Dorsolateral prefrontal cortex (tissue), 122 donors: ENCODE measurements at places on chromosomes 1 and 21.

GRCh38 chr1:152013664-152014237 lies 20.1 kb upstream of the S100A10 start:
- no peak for DNase-seq

DNA sequence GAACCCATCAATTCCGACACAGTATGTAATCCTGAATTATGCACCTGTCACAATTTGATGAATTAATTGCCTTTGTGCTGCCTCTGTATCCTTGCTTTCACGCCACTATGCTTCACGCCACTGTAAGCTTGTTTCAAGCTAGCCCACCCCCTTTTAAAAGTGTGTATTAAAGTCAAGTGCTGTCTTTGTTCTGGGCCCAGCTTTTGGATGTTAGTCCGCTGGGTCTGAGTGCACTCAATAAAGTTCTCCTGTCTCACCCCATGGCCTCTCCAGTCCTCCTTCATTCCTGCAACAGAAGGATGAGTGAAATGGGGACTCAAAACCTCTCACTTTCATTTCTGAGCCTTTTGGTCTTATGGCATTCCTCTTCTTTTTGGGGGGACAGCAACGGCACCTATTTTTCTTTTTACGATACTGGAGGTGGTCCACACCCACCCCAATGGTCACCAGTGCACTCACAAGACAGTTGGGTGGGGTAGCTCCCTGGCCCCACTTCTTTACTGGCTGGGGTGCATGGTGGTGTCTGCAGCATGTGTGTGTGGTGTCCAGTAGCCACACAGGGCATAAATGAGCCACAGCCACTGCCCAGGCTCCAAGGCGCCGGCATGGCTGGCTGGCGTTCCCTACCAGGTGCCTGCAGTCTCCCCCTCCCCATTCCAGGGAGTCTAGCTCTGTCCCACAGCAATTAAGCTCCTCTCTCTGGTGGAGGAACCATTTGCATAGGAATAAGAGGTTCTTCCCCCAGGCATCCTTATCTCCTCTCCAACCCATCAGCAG lies 1.8 kb downstream of the THEM4 start:
- no peak for DNase-seq

- no peak for DNase-seq
Measured at GRCh38 chr1:157878059-157878458, 36.5 kb upstream of the CD5L start.

- DNase-seq: no peak
Measured at GRCh38 chr21:44083631-44084291, 23.4 kb upstream of the PWP2 start.

GRCh38 chr1:1264868-1265272 lies 8.8 kb downstream of the UBE2J2 start:
- no peak for DNase-seq

DNA sequence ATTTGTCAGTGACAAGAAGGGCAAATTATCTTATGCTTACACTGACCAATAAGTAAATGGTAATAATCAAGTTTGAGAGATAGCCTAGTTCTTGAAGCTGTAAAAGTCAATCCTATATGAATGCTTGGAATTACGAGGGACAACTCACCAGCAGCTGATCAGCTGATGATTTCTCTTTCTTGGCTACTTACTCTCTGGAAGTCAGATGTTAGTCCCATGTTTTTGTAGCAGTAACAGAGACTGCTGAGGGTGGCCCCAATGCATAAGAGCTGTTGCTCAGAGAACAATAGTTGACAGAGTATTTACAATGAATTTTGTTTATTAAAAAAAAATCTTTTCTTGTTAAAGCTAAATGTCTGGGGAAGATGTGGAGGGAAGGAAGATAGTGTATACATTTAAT lies 39.3 kb downstream of the CD160 start:
- DNase-seq: no peak

DNA sequence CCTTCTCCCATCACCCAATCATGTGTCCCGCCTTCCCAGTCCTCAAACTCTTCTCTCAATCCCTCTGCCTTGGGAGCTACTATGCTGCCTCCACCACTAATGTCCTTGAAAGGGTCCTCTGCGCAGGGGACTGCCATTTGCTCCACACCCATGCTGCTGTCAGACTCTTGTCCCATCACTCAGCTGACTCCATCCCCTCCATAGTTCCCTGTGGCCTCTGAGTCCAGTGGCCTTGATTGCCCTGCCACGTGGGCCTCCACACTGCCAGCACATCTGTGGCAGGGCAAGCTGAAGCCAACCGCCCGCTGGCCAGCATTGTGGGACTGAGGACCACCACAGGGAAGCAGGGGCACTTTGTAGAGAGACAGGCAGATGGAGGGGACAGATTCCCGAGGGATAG lies 1.3 kb upstream of the TNNT2 start:
- no peak for DNase-seq

GRCh38 chr1:95852483-95853070 lies 618.6 kb downstream of the RWDD3 start:
- DNase-seq: no peak

- DNase-seq: peak; percentile 55
Measured at GRCh38 chr1:40625076-40625475, 40.4 kb downstream of the RIMS3 start.

GRCh38 chr1:45510036-45510971 lies 10.2 kb downstream of the MMACHC start:
- DNase-seq: no peak

GRCh38 chr1:6497215-6497866 lies 5.9 kb upstream of the PLEKHG5 start:
- no peak for DNase-seq

DNA sequence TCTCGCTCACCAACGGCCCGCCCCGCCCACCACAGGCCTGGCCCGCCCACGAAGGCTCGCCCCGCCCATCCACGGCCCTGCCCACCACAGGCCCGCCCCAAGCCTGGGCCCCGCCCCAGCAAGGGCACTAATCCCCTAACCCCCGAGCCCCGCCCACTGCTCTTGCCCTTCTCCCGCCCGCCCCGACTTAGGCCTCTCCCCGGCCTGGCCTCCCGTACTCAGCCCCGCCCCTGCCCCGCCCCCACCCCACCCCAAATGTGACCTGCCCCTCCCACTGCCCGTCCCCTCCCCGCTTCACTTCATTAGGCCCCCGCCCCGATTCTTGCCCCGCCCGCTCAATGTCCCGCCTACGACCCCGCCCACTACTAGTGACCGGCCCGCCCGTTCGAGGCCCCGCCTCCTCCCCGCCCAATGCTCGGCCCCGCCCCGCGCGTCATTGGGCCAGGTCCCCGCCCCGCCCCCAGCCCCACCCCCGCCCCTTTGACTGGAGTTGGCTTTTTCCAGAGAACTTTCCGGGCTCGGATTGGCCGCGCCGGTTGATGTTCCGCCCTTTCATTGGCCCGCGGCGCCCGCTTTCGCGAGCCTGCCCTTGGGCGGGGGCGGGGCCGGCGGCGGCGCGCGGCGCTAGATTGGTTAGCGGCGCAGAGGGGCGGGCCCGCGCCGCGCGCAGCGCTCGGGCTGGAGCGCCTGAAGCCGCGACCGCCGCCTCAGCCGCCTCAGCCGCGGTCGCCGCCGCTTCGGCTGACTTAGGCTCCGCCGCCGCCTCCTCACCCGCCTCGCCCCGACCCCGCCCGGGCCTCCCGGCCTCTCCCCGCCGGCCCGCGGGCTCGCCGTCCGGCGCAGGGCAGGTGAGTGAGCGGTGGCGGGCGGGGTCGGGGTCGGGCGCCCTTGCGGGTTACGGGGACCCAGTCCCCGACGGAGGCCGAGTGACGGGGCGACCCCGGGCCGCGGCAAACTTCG lies at the start of gene PCBP3:
Gene PCBP3, plus strand, starts transcription at position 705 of the 960 bp plus-strand sequence. CDS start 206,361 bp downstream, outside the sequence.
- DNase-seq: peak; percentile 93

DNA sequence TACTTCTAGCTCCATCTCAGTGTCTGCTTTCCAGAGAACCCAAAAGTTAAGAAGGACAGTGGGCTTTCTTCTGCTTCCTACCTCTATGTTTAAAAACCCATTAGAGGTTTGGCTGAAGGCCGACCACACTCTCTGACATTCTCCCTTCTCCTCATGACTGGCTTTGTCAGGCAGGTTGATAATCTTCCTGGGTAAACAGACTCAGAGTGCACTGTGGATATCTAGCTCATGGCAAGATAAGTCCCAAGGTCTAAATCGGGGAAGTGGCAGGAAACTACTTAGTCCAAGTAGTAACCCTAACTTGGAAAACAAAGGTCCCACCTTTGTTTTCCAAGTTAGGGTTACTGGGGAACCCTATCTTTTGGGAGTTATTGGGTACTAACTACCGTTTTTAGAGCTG lies 161.9 kb upstream of the SPAG17 start:
- DNase-seq: no peak

DNA sequence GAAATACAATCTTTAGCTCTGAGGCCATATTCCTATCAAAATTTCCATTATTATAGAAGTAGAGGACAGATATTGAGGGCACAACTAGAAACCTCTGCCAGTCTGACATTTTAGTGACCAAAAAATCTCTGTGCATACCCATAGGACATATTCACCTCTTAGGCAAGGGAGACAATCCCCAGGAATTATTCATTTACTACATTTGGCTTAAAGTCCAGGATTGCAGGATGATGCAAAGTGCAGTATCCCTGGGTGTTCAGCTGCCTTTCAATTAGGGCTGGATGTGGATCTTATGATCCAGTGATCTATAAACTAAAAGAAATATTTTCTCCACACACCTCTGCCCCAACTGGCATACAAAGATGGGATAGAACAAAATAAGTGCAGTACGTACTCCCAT lies 50.9 kb downstream of the PTGS2 start:
- no peak for DNase-seq

DNA sequence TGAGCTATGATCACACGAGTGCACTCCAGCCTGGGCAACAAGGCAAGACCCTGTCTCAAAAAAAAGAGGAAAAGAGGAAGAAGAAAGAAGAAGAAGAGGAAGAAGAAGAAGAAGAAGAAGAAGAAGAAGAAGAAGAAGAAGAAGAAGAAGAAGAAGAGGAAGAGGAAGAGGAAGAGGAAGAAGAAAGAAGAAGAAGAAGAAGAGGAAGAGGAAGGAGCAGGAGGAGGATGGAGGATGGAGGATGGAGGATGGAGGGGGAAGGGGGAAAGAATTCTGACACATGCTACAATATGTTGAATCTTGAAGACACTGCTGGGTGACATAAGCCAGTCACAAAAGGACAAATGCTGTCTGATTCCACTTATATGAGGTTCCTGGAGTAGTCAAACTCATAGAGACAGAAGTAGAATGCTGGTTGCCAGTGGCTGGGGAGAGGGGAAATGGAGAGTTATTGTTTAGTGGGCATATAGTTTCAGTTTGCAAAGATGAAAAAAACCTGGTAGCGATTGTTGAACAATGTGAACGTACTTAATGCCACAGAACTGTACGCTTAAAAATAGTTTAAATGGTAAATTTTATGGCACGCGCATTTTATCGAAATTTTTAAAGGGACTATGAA lies 47.3 kb upstream of the COA6 start:
- DNase-seq: no peak

DNA sequence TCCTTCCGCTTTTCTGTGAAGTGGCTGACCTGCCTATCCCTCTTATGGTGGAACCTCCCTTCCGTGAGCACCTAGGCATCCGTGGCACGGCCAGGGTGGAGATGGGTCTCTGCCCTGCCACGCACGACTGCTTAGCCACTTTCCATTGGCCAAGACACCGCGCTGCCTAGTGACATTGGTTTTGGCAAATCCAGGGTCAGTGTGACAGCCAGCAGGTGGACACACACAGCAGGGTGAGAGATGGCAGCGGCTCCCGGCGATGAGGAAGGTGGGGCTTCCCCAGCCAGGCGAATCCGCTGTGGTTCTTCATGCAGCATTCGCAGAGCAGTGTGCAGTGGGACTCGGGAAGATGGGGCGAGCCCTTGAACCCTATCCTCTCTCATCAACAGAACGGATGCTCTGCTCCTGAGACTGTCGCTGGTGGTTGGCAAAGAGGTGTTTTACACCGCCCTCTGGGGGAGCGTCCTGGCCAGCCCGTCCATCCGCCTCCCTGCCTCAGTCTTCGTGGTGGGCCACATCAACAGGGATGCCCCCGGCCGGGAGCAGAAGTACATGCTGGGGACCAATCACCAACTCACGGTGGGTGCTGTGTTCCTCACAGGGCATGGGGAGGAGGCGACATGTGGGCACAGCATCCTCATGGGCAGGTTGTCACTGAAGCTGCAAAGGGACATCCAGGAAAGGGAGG lies 51.8 kb downstream of the DOP1B start:
- DNase-seq: no peak

DNA sequence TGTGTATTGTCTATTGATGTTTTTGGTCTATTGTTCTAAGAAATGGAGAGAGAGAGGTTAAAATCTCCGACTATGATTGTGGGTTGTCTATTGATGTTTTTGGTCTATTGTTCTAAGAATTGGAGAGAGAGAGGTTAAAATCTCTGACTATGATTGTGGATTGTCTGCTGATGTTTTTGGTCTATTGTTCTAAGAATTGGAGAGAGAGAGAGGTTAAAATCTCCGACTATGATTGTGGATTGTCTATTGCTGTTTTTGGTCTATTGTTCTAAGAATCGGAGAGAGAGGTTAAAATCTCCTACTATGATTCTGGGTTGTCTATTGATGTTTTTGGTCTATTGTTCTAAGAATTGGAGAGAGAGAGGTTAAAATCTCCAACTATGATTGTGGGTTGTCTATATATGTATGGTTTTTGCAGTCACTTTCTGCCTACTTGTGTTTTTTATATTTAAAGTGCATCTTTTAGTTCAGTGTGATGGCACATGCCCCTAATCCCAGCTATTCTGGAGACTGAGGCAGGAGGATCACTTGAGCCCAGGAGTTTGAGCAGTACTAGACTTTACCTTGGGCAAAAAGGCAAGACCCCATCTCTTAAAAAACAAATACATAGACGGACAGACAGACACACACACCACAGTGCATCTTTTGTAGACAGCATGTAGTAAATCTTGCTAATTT lies 16.2 kb downstream of the C1orf159 start:
- no peak for DNase-seq

- DNase-seq: no peak
Measured at GRCh38 chr1:205709640-205710039, 29.3 kb upstream of the SLC45A3 start.

- no peak for DNase-seq
Measured at GRCh38 chr1:14321422-14321821, 277.1 kb upstream of the KAZN start.

DNA sequence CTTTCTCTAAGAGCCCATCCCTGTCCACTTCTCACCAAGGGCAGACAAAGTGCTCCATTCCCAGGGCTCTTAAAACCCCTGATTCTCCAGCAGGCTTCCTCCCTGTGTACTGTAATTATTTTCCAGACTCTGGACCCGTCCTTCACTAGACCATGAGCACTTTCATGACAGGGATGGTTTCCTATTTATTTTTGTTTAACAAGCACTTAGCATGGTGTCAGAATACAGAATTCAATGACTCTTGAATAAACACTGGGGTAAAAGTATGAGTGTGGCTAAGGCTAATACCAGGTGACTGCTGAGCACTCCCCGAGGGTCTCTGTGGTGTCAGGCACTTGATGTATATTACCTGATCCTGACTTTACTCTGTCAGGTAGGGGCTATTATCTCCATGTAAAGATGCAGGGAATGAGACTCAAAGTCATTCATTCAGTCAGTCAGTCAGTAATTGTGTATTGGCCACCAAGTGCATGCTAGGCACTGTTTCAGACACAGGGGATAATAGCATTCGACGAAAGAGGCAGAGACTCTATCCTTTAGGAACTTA lies 47.2 kb downstream of the C1orf21 start:
- no peak for DNase-seq
